Endothelial cell of coronary artery (primary cell): ENCODE measurements at places on chromosomes 6 and 20. TPM values are rescaled to one million over a fixed set of nuclear protein-coding genes. Genes with fewer than 3 reads are reported as not detected.

The BTN2A1 gene
- 9.4 and 11.6 TPM in 2 replicates for total RNA-seq

The FLOT1 gene
- 48.8 and 110 TPM in 2 replicates for total RNA-seq

The MYBL2 gene
- total RNA-seq = 10.3 and 20.7 TPM in 2 replicates

The PBOV1 gene
- not detected in 2 replicates for total RNA-seq

The SLC22A7 gene
- total RNA-seq = not detected in 2 replicates

The ANKEF1 gene
- total RNA-seq = 2.1 and 2.4 TPM in 2 replicates

The HM13 gene
- total RNA-seq = 46.3 and 61.7 TPM in 2 replicates

The YIPF3 gene
- 97.6 and 107 TPM in 2 replicates for total RNA-seq

The MCM9 gene
- total RNA-seq = 8.9 and 9.8 TPM in 2 replicates

The PCK1 gene
- total RNA-seq = not detected in 2 replicates

The PSORS1C1 gene
- 4.8 and 11.9 TPM in 2 replicates for total RNA-seq

The ZNF341 gene
- 1.1 and 1.4 TPM in 2 replicates for total RNA-seq

The CST5 gene
- not detected in 2 replicates for total RNA-seq

The FABP7 gene
- not detected in 2 replicates for total RNA-seq

The SLC25A27 gene
- 1.1 and 1.9 TPM in 2 replicates for total RNA-seq

The C20orf141 gene
- not detected in 2 replicates for total RNA-seq

The BPIFB2 gene
- not detected in 2 replicates for total RNA-seq

The GNAS-AS1 gene
- 0.27 and 0.85 TPM in 2 replicates for total RNA-seq

The RPRD1B gene
- total RNA-seq = 12.8 and 19.8 TPM in 2 replicates

The TMEM200A gene
- total RNA-seq = 0.38 and 1.4 TPM in 2 replicates

The BEND6 gene
- 1.1 and 1.7 TPM in 2 replicates for total RNA-seq

The SFTA2 gene
- total RNA-seq = not detected in 2 replicates

The AVP gene
- total RNA-seq = not detected in 2 replicates

The PHF1 gene
- 7.6 and 12.4 TPM in 2 replicates for total RNA-seq

The LY6G6C gene
- total RNA-seq = not detected in 2 replicates

The TEAD3 gene
- total RNA-seq = 0.27 and 1.6 TPM in 2 replicates

The SMIM26 gene
- total RNA-seq = 75.6 and 92.7 TPM in 2 replicates

The GGTLC1 gene
- total RNA-seq = not detected in 2 replicates

The MAP1LC3A gene
- 14.9 and 19.2 TPM in 2 replicates for total RNA-seq

The SYNDIG1 gene
- total RNA-seq = not detected in 2 replicates

The ENPP5 gene
- total RNA-seq = not detected in 2 replicates

The MEI4 gene
- under 0.01 TPM in 1 of 2 replicates, not detected in the other for total RNA-seq

The TFAP2B gene
- total RNA-seq = not detected in 2 replicates

The VSX1 gene
- total RNA-seq = not detected in 2 replicates

The GSTA1 gene
- total RNA-seq = not detected in 2 replicates

The BPIFA1 gene
- not detected in 2 replicates for total RNA-seq

The NKX2-2 gene
- total RNA-seq = not detected in 2 replicates

The LATS1 gene
- 6.2 and 8.9 TPM in 2 replicates for total RNA-seq

The TDRD6 gene
- under 0.01 and 0.09 TPM in 2 replicates for total RNA-seq

The PTK6 gene
- under 0.01 TPM in 2 replicates for total RNA-seq

The RAB44 gene
- total RNA-seq = under 0.01 TPM in 2 replicates

The FARS2 gene
- 29.7 and 34.9 TPM in 2 replicates for total RNA-seq

The SYTL3 gene
- total RNA-seq = 0.99 and 2.6 TPM in 2 replicates

The LIME1 gene
- 2.2 and 4.3 TPM in 2 replicates for total RNA-seq

The PRL gene
- not detected in 2 replicates for total RNA-seq
